ENCODE measurements at places on chromosomes 13 and 19.

DNA sequence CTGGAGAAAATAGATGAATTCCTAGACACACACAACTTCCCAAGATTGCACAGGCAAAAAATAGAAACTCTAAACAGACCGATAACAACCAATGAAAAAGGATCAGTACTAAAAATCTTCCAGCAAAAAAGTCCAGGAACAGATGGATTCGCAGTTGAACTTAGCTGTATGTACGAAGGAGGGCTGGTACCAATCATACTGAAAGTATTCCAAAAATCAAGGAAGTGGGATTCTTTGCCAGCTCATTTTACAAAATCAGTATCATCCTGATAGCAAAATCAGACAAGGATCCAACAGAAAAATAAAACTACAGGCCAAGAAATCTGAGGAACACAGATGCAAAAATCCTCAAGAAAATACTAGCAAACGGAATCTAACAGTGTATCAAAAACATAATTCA, 6.5 kb upstream of the LILRB2 start:
- DNase-seq, result no peak

DNA sequence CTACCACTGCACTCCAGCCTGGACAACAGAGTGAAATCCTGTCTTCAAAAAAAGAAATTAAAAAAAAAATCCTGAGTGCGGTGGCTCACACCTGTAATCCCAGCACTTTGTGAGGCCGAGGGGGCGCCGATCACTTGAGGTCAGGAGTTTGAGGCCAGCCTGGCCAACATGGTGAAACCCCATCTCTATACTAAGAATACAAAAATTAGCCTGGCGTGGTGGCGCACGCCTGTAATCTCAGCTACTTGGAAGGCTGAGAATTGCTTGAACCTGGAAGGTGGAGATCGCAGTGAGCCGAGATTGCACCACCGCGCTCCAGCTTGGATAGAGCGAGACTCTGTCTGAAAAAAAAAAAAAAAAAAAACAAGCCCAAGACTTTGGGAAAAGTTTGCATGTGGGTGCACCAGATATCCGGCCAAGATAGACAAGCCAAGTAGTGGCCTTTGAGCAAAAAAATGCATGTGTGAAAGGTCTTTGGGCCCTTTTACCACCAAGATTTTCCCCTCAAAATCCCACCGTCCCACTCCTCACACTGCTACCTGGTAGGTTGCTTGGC, 5.7 kb downstream of the DNAJB1 start:
- no peak for DNase-seq

GRCh38 chr19:8052464-8052859, at the start of gene CCL25:
Gene CCL25 (plus strand): TSS chr19:8052760. CDS start chr19:8053050, 290 bp downstream.
- no peak for DNase-seq

DNA sequence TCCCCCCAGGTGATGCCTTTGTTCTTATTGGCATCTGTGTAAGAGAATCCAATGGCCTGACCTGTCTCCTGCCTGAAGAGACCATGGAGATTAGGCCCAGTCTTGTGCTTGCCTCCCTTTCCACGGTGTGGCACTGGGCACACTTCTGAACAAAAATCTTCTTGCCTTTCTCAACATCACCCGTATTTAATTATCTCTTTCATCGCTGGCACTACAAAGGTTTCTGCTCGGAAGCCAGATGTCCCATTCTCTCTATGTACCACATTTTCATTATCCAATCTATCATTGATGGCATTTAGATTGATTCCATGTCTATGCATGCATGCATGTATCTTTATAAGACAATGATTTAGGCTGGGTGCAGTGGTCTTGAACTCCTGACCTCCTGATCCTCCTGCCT, 74.3 kb downstream of the SLC25A15 start:
- no peak for DNase-seq

- DNase-seq, result no peak
Measured at GRCh38 chr13:23952796-23953195, 55.5 kb upstream of the C1QTNF9B start.

DNA sequence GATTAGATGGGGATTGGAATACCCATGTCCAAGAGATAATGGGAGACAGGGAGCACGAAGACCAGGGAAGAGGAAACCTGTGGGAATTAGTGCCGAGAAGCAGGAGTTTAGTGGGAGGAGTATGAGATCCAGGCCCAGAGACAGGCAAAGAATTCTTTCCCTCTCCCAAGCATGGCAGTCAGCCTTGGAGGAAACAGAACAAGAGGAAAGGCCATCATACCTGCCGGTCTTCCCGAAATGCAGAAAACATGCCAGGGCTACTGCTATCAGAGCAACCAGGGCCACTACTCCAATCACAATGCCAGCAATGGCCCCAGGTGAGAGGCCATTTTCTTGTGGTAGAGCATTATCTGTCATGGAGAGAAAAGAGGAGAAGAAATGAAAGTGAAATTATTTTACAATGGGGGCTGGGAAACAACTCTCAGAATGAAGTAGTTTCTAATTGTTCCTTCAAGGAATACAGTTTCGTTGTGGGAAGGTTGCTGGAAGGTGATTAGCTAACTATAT, 16.1 kb downstream of the CEACAM1 start:
- no peak for DNase-seq

DNA sequence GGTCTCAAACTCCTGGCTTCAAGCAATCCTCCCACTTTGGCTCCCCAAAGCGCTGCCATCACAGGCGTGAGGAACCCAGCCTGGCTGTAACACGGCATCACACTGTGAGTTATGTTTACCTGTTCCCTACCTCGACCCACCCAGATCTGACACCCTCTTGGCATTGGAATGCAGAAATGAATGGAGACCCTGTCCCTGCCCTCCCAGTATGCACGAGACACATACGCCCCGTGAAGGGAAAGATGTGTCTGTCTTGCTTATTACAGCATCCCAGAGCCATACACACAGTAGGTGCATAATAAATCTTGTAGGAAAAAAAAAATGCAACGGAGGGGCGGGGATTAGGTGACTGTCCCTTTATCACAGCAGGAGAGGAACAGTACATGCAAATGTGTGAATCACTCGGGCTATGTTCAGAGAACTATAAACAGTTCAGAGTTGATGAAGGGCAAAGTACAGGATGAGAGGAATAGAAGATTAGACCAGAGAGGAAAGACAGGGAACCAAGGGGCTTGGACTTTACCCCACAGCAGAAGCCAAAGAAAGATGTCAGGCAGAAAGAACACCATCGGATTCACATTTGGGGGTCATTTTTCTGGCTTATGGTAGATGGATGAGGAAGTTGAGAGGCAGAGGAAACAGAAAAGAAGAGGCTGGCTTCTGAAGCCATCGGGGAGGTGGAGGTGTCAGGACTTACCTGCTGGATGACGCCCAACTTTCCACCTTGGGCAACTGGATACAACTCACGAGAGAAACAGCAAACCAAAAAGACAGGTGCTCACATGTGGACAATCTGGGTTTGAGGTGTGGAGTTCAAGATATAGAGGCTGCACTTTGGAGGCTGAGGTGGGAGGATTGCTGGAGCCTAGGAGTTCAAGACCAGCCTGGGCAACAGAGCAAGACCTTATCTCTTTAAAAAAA, 94.3 kb downstream of the INSR start:
- DNase-seq, result no peak

DNA sequence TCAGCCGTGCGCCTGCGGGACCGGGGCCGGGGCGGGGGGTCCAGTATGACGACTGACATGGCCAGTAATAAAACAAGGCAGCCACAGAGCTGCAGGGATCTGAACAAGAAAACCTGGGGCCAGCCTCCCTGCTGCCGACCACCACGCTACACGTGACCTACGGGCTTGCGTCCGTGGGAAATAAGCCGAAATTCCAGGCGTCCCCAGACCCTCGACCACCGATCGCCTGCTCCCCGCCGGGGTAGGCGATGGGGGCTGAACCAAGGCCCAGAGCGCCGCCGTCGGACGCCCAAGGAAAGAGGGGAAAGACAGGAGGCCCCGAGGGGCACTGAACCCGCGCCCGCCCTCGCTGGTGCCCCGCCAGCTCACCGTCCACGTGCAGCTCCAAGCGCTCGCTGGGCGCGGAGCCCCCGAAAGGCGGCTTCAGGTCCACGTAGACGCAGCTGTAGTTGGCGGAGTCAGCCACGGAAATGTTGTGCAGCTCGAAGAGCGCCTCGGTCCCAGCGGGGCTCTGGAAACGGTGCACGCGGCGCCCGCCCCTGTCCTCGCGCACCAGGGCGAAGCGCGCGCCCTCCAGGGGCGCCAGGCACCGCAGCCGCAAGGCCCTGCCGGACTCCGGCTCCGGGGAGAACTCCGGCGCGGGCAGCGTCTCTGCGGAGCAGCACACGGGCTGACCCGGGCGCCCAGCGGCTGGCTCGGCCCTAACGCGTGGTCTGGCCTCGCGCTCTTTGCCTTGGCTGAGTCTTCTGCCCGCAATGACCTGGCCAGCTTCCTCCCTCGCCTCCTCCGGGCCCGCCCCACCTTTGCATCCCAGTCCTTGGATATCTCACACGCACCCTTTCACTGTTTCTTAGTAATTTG, 3.1 kb downstream of the A1BG start:
- no peak for DNase-seq

DNA sequence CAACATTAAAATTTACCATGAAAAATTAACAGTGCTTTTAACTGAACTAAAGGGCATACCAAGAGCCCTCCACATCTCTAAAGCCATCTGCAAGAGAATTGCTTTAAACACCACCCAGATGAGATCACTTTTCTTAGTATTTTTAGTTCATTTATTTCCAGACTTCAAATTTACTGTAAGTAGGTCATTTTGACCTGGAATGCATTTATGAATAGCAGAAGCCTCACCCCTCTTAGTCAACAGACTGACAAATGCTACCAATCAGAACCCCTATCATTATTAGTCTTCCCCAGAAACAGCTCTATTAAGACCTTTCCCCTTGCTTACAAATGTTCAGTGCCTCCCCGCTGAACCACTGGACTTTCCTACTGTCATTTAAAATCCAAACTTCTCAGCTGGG, 27.3 kb downstream of the RUBCNL start:
- DNase-seq, result no peak

- peak; percentile 40 for DNase-seq
Measured at GRCh38 chr19:10412257-10412977, 7.9 kb upstream of the PDE4A start.

- DNase-seq, result no peak
Measured at GRCh38 chr13:98489446-98490194, 87.3 kb downstream of the STK24 start.

DNA sequence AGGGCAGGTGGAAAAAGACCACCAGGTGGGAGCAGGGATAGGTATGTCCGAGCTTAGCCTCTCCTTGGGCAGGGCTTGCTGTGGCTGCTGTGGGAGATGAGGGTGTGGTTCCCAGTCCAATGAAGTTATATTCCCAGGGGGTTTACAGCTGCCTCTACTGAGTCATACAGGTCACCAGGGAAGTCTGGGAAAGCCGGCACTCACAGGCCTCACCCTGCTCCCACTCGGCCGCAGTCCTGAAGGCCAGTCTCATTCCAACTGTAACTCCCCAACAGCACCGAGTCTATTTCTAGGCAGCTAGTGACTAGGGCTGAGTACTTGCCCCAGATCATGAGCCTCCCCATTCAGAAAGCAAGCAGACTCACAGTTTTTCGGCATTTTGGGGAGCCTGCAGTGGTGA, 77.1 kb downstream of the FNDC3A start:
- no peak for DNase-seq

- no peak for DNase-seq
Measured at GRCh38 chr13:32917504-32917903, 98.7 kb upstream of the KL start.

GRCh38 chr19:35757231-35757748, 461 bp upstream of the HSPB6 start:
- DNase-seq, result peak; percentile 66

GRCh38 chr19:20273376-20273775, 106.4 kb downstream of the ZNF486 start:
- DNase-seq, result no peak

- DNase-seq, result no peak
Measured at GRCh38 chr13:61094865-61095264, 320.8 kb downstream of the PCDH20 start.

- no peak for DNase-seq
Measured at GRCh38 chr13:45860240-45860639, 8.7 kb upstream of the SIAH3 start.

GRCh38 chr13:91889641-91890040, 491.2 kb downstream of the GPC5 start:
- no peak for DNase-seq

DNA sequence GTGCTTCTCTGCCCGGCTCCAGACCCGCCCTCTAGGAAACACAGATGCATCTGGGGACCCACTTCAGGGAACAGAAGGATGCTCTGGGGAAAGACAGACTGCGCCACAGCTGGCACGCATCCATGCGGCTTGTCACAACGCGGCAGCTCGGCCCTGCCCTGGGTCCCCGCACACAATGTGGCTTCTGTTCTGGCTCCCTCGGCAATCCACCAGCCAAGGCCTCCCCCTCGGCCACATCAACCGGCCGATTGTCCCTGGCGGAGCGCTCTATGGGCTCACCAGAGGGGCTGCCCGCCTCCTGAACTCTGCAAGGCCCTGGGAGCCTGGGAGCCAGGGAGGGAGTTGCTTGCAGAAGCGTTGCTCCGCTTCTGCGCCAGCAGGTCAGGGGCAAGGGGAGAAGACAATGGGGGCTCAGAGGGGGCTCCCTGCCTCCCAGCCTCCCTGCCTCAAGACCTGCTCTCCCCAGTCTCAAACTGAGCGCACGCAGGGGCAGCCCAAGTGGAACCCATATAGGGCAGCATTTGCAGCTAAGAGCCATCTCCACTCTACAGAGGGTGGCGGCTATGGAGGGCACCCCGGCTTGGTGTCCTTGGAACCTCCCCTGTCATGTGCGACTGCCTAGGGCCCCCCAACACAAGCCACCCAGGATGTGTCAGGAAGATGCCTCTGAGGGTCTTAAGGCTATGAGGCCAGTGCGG, 37.9 kb downstream of the MLLT1 start:
- DNase-seq, result no peak

DNA sequence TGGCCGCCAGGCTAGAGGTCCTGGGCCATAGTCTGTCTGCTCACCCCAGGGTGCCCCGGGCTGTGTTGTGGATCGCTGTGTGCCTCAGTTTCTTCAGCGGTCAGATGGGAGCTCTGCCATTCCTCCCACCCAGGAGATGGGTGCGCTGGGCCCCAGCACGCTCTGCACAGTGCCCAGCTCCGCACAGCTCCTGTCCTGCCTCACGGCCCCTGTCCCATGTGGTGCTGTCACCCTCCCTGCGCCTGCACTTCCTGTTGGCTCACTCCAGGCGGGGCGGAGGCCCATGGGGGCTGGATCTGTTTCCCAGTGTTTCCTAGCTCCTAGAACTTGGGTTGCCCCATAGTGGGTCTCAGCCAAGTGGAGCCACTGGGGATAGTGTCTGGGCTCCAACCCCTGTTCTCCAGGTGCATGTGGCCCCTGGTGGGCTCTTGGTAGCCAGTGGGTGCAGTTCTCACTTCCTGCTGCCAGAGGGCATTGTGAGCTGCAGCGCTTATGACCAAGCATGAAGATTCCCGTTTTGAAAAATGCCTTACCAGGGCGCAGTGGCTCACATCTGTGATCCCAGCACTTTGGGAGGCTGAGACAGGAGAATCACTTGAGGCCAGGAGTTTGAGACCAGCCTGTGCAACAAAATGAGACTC, 69.8 kb downstream of the KDM4B start:
- no peak for DNase-seq

DNA sequence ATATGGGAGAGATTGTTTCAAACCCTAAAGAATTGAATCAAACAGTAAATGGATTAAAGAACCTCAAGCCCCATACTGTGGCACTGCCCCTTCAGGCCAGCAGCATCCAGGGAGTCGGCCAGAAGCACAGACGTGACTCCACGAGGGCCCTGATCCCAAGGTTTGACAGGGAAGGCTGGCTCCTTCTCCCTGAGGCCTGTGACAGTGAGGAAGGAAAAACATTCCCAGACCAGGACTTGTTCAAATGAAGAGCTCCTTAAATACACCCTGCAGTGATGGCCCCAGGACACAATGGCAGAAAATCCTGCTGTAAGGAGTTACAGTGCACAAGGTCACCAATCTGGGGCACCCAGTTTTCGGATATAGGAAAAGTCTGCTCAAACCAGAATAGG, 91.0 kb downstream of the COL4A1 start:
- DNase-seq, result no peak

- no peak for DNase-seq
Measured at GRCh38 chr13:108860418-108860817, 231.0 kb downstream of the MYO16 start.
